Right lobe of liver (tissue), 6 donors: ENCODE measurements at places on chromosomes 5 and 9. TPM values are rescaled to one million over a fixed set of nuclear protein-coding genes. Genes with fewer than 3 reads are reported as not detected.

DNA sequence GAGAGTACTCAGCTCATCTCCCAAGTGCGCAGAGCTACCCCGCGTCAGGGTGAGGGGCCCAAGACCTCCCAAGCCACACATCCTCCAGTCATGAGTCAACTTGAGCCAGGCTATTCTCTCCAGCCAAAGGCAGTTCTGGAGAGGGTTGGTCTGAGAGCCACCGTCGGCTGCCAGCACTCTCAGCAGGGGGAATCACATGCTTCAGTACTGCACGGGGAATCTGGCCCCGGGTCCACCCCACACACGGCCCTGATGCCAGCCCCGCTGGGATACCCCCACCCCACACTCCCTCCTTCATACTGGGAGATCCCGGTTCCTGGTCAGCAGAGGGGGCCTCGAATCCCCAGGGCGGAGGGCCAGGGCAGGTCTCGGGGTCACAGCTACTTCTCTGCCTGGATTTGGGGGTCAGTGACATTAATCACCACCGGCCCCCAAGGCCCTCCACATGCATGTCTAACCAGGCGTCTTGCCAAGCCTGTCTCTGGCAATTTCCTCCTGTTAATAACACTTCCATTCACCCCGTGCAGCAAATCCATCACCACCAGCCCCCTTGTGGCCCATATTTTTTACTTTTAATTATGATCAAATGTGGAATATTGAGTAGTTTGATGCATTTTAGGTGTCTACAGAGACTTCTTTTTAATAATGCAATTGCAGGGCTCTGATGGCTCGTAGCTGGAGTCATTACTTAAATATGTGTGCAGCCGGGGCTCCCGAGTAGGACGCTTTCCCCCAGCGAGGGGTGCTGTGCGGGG, 102.9 kb upstream of the PPP1R26 start:
- no peaks in the 10 kb centered on the region for H3K4me1 ChIP-seq
- no peak for DNase-seq
- H3K27me3 ChIP-seq: no peaks in the 10 kb centered on the region
- H3K27ac ChIP-seq: no peak overlapping the region

The KCNN2 gene
- 10.4 TPM for total RNA-seq

The PDE6A gene
- not detected for total RNA-seq

DNA sequence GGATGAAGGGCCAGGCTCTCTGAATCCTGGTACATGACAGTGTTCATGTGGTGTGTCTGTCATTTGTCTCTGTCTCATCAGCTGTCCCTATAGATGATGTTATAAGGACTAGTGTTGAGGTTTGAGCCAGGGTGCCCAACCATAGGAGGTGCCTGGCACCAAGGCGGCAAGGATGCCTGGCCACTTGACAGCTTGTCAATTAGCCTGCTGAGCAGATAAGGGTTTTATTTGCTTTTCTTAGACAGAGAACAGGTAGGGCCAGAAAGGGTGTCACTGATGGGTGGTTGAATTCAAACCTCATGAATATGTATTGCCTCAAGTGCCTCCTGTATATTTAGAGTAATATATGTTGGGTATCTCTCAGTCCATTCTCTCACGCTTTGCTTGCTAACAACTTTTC, 30.1 kb upstream of the AUH start:
- DNase-seq: no peak
- H3K27ac ChIP-seq: no peak overlapping the region
- H3K4me1 ChIP-seq: no peaks in the 10 kb centered on the region
- no peaks in the 10 kb centered on the region for H3K27me3 ChIP-seq
- no peak overlapping the region for H3K4me3 ChIP-seq

The LEAP2 gene
- 257 TPM for total RNA-seq

- H3K27ac ChIP-seq: no peak overlapping the region
- H3K27me3 ChIP-seq: no peaks in the 10 kb centered on the region
- H3K36me3 ChIP-seq: no peaks in the 10 kb centered on the region
- H3K4me3 ChIP-seq: no peak overlapping the region
- H3K4me1 ChIP-seq: no peaks in the 10 kb centered on the region
These were observed 71.3 kb upstream of the HTR4 start for GRCh38 chr5:148725675-148726074.

The AJM1 gene
- 2.6 TPM for total RNA-seq

DNA sequence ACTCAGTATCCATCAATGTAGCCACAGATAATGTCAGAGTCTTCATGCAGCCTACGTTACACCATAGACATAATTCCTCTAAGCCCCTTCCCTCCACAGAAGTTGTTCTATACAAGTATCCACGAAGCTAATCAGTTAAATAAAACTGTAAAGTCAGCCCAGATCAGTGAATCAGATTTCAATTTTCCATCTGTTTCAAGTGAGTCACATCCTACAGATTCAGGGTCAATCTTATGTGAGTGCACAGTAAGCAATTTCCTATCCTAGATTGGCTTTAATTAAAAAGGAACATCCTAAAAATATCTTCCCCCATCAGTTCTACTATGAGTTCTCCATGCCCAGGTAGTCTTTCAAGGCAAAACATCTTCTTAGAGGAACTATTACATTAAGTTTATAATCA, 402.5 kb downstream of the EFNA5 start:
- DNase-seq: no peak
- H3K27me3 ChIP-seq: no peaks in the 10 kb centered on the region
- no peak overlapping the region for H3K27ac ChIP-seq
- H3K36me3 ChIP-seq: no peaks in the 10 kb centered on the region

The DMRT3 gene
- not detected for total RNA-seq

The BRD8 gene
- 19.6 TPM for total RNA-seq

DNA sequence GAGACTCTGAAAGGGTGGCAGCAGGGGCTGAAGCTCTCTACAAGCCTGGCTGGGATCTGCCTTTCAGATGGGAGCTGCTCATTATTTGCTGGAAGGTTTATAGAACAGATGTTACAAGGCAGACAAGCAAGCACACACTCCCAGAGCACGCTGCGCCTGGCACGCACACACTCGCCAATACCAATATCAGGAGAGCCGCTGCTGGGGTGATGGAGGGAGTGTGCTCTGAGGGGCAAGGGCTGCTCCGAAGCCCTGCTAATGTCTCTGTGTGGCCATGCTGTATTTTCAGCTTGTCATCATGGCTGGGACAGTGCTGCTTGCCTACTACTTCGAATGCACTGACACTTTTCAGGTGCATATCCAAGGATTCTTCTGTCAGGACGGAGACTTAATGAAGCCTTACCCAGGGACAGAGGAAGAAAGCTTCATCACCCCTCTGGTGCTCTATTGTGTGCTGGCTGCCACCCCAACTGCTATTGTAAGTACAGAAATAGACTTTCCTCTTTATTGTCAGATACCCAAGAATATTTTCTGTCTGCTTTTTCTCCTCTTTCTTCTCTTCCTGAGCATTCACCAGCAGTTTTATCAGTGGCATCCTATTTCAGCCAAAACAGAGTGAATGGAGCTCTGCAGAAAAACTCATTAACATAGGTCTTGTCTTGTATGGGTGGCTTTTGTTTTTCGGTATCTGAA, 115.1 kb downstream of the BAAT start:
- H3K27me3 ChIP-seq: no peaks in the 10 kb centered on the region
- H3K36me3 ChIP-seq: no peaks in the 10 kb centered on the region
- H3K4me3 ChIP-seq: no peak overlapping the region
- DNase-seq: no peak
- H3K4me1 ChIP-seq: no peaks in the 10 kb centered on the region

GRCh38 chr5:91219803-91220371, 163.2 kb downstream of the ARRDC3 start:
- H3K4me1 ChIP-seq: no peaks in the 10 kb centered on the region
- DNase-seq: no peak
- no peaks in the 10 kb centered on the region for H3K36me3 ChIP-seq

DNA sequence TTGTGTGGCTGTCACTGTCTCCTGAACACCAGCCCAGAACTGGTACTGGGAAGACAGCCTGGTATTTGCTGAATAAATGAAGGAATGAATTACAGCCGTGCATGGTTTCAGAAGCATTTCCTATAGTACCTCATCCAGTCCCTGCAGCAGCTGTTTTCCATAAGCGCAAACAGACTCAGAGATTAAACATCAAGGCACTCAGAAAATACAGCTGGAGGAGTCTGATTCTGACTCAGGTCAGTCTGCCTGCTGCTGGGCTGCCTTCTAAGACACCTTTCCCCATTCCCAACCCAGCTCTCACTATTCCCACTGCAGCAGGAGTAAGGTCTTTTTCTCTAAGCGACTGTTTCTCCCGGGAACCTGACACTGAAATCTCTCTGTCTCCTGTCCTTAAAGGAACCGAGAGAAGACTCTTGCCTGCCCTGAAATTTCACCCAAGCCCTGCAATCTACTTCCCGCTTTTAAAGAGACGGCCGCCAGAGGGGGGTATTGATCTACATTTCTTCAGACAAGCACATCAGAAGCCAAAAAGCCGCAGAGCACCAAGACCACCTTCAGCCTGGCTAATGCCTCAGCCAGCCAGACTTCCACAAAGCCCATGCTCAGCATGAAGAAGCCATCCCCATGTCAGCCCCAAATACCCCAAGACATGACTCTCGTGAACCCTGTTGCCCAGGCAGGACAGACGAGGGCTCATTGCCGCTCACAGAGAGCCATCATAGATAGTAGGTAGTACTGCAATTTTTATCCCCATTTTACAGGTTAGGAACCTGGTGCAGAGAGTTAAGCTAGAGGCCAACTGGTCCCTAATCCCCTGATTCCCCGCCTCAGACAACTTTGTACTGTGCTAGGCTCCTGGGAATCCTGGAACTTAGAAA, 5.4 kb upstream of the FOXI1 start:
- no peaks in the 10 kb centered on the region for H3K4me1 ChIP-seq
- no peaks in the 10 kb centered on the region for H3K27me3 ChIP-seq
- no peak overlapping the region for H3K4me3 ChIP-seq
- no peak overlapping the region for H3K27ac ChIP-seq

- no peak overlapping the region for H3K4me3 ChIP-seq
- no peak for DNase-seq
- no peaks in the 10 kb centered on the region for H3K27me3 ChIP-seq
- no peak overlapping the region for H3K27ac ChIP-seq
- no peaks in the 10 kb centered on the region for H3K36me3 ChIP-seq
These were observed 176.1 kb downstream of the TRPM3 start for GRCh38 chr9:70945301-70945700.

- H3K27me3 ChIP-seq: no peaks in the 10 kb centered on the region
- no peak overlapping the region for H3K4me3 ChIP-seq
These were observed 35.9 kb downstream of the ZNF618 start for GRCh38 chr9:113911850-113912557.

- DNase-seq: no peak
- no peaks in the 10 kb centered on the region for H3K27me3 ChIP-seq
- no peak overlapping the region for H3K27ac ChIP-seq
- no peak overlapping the region for H3K4me3 ChIP-seq
These were observed 33.1 kb downstream of the BOD1 start for GRCh38 chr5:173583346-173583745.

GRCh38 chr5:173972607-173972924, 16.4 kb upstream of the C5orf47 start:
- no peak for DNase-seq
- H3K27ac ChIP-seq: peak overlapping the region; percentile 33
- H3K36me3 ChIP-seq: no peaks in the 10 kb centered on the region

DNA sequence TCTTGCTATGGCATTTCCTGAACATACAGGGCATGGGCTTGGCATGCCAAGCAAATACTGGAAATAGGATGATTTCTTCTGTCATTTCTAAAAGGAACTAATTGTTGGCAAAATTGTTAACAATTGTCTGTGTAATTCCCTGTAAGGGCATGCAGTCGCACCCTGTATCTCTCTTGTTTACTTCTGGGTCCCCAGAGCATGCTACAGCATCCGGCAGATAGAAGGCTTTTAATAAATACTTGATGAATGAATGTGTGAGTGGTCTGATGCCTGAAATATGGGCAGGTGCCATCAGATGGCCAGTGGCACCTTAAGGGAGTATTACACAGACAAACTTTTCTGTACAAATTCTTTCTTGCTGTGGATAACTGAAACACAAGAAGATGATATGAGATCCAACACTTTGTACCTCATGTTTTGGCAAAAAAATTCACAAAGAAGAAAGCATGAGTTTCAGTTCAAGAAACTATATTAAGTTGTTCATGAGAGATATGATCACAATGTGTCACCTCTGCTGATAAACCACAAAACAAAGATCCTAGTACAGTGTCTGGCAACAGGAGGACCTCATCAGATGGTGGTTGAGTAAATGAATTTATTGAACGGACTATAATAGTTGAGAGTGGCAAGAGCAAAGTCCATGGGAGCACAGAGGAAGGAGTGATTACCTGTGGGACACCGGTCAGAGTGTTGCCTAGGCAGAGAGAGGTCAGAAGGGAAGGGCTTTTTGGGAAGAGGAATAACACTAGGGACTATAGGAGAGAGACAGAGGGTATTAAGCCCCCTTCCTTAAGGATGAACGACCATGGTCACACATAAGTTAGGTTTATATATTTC, 194.2 kb downstream of the ATP10B start:
- no peaks in the 10 kb centered on the region for H3K4me1 ChIP-seq
- H3K27me3 ChIP-seq: no peaks in the 10 kb centered on the region
- no peak overlapping the region for H3K4me3 ChIP-seq
- H3K27ac ChIP-seq: no peak overlapping the region

DNA sequence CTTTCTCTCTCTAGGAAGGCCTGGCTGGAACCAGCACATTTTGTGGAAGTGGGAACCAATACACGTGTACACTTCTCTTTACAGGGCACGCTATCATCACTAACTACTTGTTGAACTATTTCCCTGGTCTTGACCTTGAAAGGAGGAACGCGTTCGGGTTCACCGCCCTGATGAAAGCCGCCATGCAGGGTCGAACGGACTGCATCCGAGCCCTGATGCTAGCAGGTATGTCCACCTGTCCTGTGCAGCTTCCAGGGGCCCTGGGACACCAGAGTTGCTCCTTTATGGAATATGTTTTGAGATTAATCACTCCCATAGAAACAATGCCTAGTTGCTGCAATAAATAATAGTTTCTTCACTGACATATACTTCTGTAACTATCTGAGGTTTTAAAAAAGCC, 74.1 kb downstream of the ANKRD33B start:
- H3K4me3 ChIP-seq: no peak overlapping the region
- DNase-seq: no peak
- no peaks in the 10 kb centered on the region for H3K27me3 ChIP-seq
- no peak overlapping the region for H3K27ac ChIP-seq

The LHX2 gene
- total RNA-seq: 3.6 TPM

- H3K4me1 ChIP-seq: no peaks in the 10 kb centered on the region
- no peak overlapping the region for H3K4me3 ChIP-seq
- no peaks in the 10 kb centered on the region for H3K36me3 ChIP-seq
- no peak for DNase-seq
These were observed 21.5 kb upstream of the KLF9 start for GRCh38 chr9:70435948-70436347.

The PPP3R2 gene
- not detected for total RNA-seq

The FOXD4L5 gene
- not detected for total RNA-seq

The LHX3 gene
- total RNA-seq: not detected

DNA sequence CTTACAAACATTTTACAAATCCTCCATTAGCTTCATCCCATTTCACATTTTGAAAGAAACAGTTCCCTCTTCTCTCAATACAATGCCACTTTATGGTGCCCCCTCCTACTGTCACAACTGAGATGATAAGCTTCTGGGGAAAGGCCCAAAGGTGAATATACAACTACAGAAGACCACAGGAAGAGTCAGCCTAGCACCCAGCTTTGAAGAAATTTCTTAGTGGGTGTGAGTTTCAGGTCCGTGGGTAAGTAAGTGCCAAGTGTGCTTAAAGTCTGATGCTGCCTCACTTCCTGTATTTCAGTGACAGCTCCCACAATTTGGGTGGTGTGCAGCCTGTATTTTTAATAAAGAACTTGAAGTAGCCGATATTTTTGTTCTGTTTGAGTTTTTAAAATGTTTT, 68.1 kb downstream of the ARHGEF28 start:
- no peaks in the 10 kb centered on the region for H3K27me3 ChIP-seq
- no peak for DNase-seq
- H3K36me3 ChIP-seq: no peaks in the 10 kb centered on the region
- no peaks in the 10 kb centered on the region for H3K4me1 ChIP-seq
- no peak overlapping the region for H3K4me3 ChIP-seq

GRCh38 chr9:77827104-77827784, 179.1 kb upstream of the GNA14 start:
- H3K27ac ChIP-seq: no peak overlapping the region
- H3K4me1 ChIP-seq: no peaks in the 10 kb centered on the region
- H3K27me3 ChIP-seq: no peaks in the 10 kb centered on the region

The FCN2 gene
- total RNA-seq: 90.2 TPM
